Stimulated activated CD4-positive, alpha-beta T cell treated with anti-CD3 and anti-CD28 coated beads, Interleukin-4, amount 100 ng/mL, for 1 hour (primary cell): ENCODE measurements at places on chromosomes 7 and 10.

GRCh38 chr10:133401500-133401899 is 7.5 kb downstream of the MTG1 start:
- DNase-seq, result no peak

DNA sequence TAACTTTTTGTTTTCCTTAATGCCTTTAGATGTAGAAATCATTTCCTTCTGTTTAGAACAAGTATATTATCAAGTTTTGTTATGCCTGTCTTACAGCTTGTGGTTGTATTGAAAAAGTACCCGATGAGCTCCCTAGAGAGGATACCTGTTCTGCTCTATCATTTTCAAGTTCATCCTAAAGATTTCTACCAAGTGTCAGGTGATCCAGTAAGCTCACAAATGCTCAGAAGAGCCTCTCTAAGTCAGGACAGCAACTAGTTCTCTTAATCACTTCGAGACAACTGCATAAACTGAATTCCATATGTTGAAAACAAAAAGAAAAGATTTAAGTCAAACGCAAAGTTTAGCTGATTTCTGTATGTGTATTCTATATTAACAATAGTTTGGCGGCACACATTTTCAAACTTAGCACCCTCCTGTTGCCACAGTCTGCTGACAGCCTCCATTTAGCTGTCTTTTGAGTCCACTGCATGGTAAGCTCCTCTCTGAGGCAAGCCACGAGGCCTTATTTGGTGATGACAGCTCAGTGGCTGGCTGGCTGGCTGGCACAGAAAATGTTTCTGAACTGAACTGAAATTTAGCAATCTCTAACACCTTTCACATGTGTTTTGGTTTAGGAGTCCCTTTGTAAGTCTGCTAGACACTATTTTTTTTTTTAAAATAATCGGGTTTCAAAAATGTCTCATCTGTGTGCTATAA is 59.4 kb downstream of the SEMA3C start:
- DNase-seq, result no peak

DNA sequence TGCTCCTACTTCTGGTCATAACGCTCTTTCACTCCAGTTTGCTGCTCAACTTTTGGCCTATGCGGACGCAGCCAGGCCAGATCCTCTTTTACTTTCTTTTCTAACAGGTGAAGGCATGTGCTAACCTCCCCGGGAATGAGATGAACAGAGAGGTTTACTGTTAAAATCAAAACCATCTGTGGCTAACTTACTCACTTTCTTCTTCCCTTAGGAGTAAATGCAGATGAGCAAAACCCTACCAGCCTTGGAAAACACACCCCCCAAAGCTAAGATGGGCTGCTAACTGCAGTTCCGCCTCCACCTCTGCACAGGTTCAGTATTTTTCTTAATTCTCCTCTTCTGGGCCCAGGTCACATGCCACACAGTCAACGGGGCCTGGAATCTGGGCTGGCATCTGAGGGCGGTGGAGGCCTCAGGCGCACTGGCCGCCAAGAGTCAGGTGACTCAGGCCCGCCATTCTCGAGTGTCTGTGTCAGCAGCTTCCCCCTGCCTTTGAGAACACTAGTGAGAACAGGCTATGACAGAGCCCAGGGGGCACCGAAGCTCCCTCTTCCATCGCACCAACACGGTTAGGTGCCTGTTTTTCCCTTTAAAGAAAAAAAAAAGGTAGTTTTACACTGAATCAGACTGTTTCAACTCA is 11.1 kb downstream of the FAM53B start:
- DNase-seq, result peak; percentile 68

- no peak for DNase-seq
Measured at GRCh38 chr7:112707655-112708054, 82.5 kb downstream of the TMEM168 start.

- DNase-seq, result no peak
Measured at GRCh38 chr7:157320608-157320980, 16.2 kb upstream of the DNAJB6 start.

DNA sequence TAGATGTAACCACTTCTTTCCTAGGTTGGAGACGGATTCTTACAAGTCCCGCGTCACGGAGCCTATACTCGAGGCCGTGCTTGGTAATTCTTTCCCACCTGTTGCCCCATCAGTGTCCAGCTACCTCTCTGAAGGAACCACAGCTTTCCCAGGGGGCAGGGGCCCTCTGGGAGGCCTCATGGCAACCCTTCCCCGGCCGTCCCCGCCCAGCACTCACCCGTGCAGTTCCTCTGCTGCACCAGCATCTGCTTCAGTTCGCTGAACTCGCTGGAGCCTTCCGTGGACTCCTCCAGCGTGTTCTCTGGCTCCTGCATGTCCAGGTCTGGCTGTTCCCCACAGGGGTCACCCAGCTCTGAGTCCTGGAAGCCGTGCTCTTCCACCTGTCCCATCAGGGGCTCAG is 24.5 kb downstream of the ZNF777 start:
- DNase-seq, result no peak
